ENCODE measurements at places on chromosomes 11 and 22.

- DNase-seq: no peak
These were observed 68.4 kb downstream of the TBC1D22A start for GRCh38 chr22:46830841-46831240.

DNA sequence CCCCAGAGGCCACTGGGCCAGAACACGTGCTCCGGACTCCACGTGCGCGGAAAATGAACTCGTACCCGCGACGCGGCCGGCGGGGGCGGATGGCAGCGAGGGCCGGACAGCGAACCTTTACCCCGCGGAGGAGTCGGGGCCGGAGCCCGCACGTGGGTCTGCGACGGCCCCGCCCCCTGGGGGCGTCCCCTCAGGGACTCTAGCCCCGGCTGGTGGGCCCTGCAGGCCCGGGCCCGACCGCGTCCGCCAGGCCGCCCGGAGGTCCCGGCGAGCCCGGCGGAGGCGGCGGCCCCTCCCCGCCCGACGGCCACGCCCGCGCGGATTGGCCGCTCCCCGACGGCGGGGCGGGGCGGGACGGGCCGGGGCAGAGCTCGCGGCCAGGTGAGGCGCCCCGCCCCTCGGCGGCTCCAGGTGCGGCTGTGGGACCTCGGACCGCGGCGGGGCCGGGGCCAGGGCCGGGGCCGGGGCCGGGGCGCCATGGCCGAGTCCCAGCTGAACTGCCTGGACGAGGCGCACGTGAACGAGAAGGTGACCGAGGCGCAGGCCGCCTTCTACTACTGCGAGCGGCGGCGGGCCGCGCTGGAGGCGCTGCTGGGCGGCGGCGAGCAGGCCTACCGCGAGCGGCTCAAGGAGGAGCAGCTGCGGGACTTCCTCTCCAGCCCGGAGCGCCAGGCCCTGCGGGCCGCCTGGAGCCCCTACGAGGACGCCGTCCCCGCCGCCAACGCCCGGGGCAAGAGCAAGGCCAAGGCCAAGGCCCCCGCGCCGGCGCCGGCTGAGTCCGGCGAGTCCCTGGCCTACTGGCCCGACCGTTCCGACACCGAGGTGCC, at the start of gene FAM83F:
FAM83F (plus strand) TSS at position 389 of the 827 bp plus-strand sequence; CDS start at position 478, 89 bp downstream.
- no peak for DNase-seq

DNA sequence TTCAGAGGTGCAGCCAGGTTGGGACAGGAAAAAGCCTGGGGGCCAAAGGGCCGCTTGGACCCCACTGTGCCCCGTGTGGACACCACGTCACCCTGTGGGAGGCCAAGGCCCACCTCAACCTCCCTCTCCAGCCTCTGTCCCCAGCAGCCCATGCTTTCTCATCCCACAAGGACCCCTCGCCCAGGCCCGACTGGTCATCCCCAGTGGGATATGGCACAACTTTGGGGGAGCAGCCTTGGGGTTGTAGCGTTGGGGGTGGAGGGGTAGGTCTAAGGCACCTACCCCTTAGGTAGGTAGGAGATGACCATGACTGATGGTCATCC, 44.0 kb downstream of the IGF2 start:
- no peak for DNase-seq

DNA sequence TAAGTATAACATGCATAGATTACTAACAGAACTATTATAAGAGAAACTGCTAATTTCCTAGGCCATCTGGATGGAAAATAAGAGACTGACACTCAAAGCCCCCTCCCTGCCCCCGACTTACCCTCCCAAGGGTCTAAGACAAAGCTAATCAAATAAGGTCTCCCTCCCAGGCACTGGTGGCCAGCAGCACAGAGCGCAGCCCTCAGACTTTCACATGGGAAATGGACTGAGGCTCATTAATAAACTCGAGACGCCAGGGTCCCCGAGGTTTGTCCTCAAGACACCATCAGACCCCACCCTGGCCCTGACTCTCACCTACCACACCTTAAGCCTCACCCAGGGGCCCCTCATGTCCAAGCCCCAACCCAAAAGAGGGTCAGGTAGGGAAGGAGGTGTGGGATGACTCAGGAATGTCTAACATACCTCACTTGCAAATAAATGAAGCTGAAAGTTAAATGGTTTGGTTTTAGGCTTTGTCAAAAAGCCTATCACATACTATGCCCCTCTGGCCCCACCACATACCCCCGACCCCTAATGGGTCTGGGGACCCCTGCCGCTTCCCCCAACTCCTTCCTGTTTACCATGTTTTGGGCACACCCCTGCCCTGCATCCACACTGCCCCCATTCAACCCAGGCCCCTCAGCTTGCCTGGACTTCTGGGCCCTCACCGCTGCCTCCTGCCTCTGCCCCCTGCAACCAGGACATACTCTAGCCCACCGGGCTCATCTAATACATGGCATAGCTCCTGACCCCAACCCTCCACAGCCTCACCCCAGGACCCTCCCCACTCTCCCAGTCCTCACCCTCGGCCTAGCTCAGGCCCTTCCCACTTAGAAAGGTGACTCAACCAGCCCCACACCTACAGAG, 11.4 kb downstream of the ARAP1 start:
- no peak for DNase-seq

- DNase-seq: no peak
These were observed 7.4 kb downstream of the RCN1 start for GRCh38 chr11:32098142-32098903.

- no peak for DNase-seq
These were observed 302.6 kb upstream of the FAT3 start for GRCh38 chr11:91921974-91922373.

GRCh38 chr11:134275534-134276395, at the start of gene GLB1L3:
Gene GLB1L3, plus strand, starts transcription at chr11:134276379. Its CDS starts 362 bp downstream, at chr11:134276741.
- DNase-seq: no peak
